ENCODE measurements at places on chromosomes 1 and 21.

DNA sequence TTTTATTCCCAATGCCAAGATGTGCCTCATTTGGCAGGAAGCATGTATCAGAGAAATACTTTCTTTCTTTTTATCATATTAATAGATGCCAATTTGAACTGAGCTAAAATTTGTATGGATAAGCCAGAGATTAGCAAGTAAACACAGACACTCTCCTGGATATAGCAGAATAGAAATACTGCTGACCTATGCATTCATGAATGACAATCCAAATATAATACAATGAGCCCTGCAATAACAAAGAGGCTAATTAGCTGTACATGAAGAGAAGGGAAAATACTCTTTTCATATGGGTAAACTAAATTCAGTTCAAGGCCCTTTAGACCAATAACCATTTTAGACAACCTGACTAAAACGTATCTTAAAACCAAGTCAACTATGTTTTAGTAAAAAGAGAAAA is 388.1 kb upstream of the NR5A2 start:
- DNase-seq = no peak

DNA sequence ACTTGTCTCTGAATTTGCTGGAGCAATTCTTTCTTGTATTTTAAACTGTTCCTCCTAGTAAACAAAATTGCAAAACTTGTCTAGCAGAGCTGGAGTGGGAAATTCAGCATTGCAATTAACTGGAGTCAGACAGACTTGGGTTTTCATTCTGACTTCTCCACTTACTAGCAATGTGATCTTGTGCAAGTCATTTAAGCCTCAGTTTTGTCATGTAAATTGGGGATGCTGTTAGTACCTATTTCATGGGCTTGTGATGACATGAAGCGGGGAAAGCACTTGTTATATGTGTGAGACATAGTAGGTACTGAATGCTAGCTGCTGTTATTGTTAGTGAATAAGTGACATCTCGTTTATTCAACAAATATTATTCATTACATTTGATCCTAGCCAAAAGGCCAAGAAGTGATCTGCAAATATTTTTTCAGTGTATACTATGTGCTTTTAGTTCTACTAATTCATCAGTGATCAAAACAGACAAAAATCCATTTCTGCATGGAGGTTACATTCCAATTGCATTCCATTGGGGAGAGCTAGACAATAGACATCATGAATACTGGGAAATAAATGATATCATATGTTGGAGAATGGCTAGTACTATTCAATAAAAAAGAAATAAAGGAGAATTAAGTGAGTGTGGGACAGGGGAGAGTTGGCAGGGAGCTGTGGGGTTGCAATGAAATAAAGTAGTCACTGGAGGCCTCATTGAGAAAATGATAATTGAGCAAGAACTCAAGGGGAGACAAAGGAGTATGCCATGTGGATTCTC is 47.1 kb downstream of the CACHD1 start:
- no peak for DNase-seq

DNA sequence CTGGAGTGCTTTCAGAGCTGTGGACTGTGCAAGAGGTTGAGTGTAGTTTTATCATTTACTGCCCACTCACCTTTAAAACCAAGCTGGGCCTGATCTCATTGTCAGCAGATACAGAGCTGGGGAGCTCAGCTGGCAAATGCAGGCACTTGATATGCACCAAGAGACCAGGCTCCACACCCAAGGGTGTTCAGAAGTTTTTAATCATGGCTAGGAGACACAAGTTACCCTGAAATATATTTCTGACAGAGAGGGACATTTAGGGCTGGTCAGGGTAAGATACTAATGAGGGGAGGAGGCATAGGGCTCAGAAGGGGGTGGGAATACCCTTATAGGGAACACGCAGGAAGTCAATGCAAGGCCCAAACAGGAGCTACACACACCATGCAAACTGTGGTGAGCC is 153.7 kb downstream of the ELAVL4 start:
- no peak for DNase-seq

GRCh38 chr1:221069178-221069903 is 190.1 kb downstream of the HLX start:
- DNase-seq = no peak

DNA sequence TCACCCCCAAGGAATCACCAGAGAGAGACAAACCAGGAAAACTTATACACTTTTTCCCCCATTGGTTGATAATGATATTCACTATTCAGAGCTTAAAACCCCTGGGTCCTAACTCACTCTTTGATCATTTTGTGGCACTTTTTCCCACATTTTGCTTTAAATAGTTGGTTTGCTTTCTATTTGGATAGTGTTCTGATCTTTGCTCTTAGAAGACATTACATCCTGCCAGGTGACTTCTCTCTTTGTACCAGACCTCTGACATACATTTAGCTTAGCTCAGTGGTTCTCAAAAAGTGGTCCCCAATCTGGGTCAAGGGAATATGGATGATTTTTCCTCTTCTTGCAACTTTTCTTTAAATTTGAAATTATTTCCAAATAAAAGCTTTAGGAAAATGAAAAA is 228.4 kb downstream of the RPS6KC1 start:
- no peak for DNase-seq

- DNase-seq = no peak
Measured at GRCh38 chr21:18147678-18148077, 97.0 kb upstream of the CHODL start.

DNA sequence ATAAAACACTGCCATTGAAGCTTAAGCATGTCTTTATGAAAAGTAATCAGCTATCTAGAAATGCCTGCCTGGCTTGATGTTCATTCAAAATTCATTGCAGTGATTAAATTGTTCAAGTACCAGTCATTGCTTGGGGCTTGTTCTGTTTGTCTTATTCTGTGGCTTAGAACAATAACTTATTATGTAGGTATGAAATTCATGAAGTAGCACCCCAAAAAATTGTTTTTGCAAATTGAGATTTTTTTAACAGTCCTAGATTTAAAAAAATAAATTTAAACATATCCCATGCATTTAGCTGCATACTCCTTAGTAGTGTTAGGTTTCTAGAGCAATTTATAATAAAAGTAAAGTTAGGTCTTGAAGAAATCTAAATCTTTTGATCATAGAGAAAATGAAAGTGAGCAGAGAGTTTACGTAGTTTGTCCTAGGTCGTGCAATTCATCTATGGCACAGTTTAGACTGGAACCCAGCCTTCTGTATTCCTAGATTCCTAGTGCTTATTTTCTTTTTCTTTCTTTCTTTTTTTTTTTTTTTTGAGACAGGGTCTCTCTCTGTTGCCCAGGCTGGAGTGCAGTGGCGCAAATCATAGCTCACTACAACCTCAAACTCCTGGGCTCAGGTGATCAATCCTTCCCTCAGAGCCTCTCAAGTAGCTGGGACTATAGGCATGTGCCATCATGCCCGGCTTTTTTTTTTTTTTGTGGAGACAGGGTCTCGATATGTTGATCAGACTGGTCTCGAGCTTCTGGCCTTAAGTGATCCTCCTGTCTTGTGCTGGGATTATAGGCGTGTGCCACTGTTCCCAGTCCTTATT is 9.3 kb downstream of the MIER1 start:
- DNase-seq = no peak

GRCh38 chr1:36122062-36123030 is 2.7 kb downstream of the COL8A2 start:
- DNase-seq = no peak

- DNase-seq = no peak
Measured at GRCh38 chr1:184193451-184193850, 141.9 kb downstream of the TSEN15 start.

- no peak for DNase-seq
Measured at GRCh38 chr1:186636786-186637185, 43.4 kb downstream of the PTGS2 start.

GRCh38 chr1:157992031-157992832 is 1.2 kb upstream of the KIRREL1 start:
- DNase-seq = no peak

All from stimulated activated CD4-positive, alpha-beta T cell treated with anti-CD3 and anti-CD28 coated beads, TNF-alpha, amount 100 ng/mL, for 1 hour (primary cell).